ENCODE measurements at places on chromosomes 6 and 20.

DNA sequence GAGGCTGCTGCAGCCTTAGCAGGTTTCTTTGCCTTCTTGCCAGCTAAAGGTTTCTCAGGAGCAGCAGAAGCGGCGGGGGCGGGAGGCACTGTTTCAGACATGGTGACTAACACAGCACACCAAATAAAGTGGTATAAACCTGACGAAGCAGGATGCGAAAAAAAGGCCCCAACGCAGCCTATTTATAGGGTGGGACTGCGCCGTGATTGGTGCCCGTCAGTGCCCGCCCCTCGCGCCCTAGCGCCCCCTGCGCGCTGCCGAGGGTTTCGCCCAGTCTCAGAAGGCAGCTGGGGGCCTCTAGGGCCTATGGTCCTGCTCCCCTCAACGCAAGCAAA is 55.0 kb downstream of the TRIM38 start:
- no peak for DNase-seq

GRCh38 chr6:9388596-9388995 is 953.3 kb upstream of the SLC35B3 start:
- DNase-seq: no peak

DNA sequence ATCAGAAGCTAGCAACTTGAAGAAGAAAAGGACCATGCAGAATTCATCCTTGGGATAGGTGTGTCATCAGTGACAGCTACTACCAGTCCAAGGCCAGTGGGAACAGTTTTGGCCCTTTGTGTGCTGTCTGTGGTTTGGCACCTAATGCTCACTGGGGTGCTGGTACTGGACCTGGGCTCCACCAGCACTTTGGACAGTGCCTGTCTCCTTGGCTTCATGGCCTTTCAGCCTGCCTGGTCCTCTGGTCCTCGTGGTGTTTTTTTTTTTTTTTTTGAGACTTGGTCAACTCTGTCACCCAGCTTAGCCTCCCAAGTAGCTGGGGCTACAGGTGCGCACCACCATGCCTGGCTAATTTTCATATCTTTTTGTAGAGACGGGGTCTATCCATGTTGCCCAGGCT is 56.3 kb downstream of the AKAP7 start:
- DNase-seq: no peak

DNA sequence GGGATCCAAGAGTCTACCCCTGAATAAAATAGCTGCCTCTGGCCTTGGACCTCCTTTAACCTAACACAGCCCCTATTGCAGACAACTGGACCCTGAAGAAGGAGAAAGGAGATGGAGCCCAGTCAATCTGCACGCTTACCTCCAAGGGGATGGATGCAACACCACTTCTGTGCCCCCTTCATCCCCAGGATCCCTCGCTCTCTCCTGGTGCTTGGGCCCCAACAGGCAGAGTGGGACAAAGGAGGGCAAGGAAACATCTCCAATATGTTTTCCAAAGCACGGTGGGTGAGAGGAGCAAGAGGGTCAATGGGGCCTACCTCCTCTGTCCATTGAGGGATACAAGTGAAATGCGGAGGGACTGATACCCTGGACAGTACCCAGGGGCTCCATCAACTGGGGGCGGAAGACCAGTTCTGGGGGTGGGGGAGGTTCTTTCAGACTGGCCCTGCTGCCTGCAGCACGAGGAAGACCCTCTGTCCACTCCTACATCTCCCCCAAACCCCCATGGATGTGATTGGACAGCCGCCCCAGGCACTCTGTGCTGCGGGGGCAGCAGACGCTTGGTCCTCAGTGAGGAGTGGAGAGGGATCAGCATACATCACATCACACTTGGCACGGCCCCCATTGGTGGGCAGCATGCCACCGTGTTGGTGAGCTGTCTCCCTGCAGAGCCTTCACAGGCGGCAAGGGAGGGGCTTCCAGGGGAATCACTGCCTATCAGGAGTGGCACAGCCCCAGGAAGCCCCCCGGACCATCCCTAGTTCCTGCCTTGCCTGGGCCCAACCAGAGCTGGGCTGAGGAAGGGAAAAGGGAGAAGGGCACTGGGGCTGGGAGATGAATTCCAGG is 70.6 kb downstream of the MRPL14 start:
- no peak for DNase-seq

DNA sequence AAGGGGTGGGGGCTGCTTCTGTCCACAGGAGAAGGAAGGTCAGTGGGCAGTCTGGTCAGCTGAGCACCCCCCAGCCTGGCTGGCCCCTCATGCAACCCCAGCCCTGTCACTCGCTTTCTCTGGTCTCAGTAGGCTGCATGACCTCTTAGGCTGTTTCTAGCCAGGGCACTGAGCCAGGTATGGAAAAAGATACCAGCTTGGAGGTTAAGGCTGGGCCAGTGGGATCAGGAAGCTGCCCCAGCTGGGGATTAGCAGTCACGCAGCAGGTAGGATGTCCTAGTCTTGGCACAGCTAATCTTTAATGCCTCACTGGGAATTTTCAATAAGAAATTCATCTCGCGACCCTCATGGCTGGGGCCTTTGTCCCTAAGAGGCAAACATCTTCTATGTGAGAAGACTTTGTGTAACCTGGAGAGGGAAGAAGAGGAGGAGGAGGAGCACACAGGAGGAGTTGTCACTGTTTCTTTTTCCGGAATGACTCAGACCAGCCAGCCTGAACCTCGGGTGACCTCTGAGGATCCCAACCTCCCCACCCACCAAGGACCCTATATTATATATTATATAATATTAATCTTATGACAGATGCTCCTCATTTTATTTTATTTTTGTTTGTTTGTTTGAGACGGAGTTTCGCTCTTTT is 2.4 kb upstream of the BPIFA2 start:
- DNase-seq: peak; percentile 46

Measured in NCI-H2171 treated with DMSO at 0.1 percent for 48 hours (cell line).